Glutamatergic neuron (in vitro differentiated cells): ENCODE measurements at places on chromosomes 2 and 18. TPM values are rescaled to one million over a fixed set of nuclear protein-coding genes. Genes with fewer than 3 reads are reported as not detected.

Gene FOXD4L1
- total RNA-seq: 0.44 TPM

Gene WNT10A
- 0.17 TPM for total RNA-seq

Gene NTSR2
- not detected for total RNA-seq

Gene FAM228A
- 0.69 TPM for total RNA-seq

Gene VWC2L
- 0.15 TPM for total RNA-seq

Gene TSPYL6
- 0.27 TPM for total RNA-seq

DNA sequence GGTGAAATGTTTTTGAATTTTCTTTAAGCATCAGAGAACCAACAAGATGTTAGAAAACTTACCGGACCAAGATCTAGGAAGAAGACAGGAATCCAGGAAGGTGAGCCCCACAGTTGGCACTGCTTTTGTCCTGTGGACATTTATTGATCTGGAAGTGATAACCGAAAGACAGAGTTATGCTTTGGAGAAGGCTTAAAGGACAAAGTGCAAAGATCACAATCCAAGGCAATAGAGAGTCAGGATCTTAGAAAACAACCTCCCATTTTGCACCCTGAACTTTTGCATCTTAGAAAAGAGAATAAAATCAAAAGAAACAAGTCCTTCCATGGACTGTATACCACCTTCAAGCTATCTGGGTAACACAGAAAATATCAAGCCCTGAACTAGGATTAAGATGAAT, 129.4 kb upstream of the SRD5A2 start:
- no peaks in the 10 kb centered on the region for H3K4me1 ChIP-seq
- DNase-seq: no peak
- H3K27ac ChIP-seq: no peak overlapping the region
- H3K27me3 ChIP-seq: peaks cover 1% of the 10 kb centered on the region
- no peak overlapping the region for H3K4me3 ChIP-seq

- H3K27me3 ChIP-seq: peaks cover 7% of the 10 kb centered on the region
- DNase-seq: no peak
- peaks cover 2% of the 10 kb centered on the region for H3K4me1 ChIP-seq
- no peaks in the 10 kb centered on the region for H3K36me3 ChIP-seq
- no peak overlapping the region for H3K4me3 ChIP-seq
Observed at GRCh38 chr2:239675826-239676715, 275.3 kb upstream of the HDAC4 start.

- H3K4me1 ChIP-seq: peaks cover 28% of the 10 kb centered on the region
- peaks cover 2% of the 10 kb centered on the region for H3K27me3 ChIP-seq
- H3K36me3 ChIP-seq: peaks cover 21% of the 10 kb centered on the region
- H3K4me3 ChIP-seq: no peak overlapping the region
- H3K27ac ChIP-seq: no peak overlapping the region
Observed at GRCh38 chr2:148718039-148718438, 73.5 kb downstream of the EPC2 start.

- no peaks in the 10 kb centered on the region for H3K36me3 ChIP-seq
- H3K27ac ChIP-seq: peak overlapping the region; percentile 12
- DNase-seq: no peak
- H3K4me3 ChIP-seq: no peak overlapping the region
- peaks cover 6% of the 10 kb centered on the region for H3K27me3 ChIP-seq
- H3K4me1 ChIP-seq: no peaks in the 10 kb centered on the region
Observed at GRCh38 chr2:19746137-19746600, 155.6 kb downstream of the TTC32 start.

DNA sequence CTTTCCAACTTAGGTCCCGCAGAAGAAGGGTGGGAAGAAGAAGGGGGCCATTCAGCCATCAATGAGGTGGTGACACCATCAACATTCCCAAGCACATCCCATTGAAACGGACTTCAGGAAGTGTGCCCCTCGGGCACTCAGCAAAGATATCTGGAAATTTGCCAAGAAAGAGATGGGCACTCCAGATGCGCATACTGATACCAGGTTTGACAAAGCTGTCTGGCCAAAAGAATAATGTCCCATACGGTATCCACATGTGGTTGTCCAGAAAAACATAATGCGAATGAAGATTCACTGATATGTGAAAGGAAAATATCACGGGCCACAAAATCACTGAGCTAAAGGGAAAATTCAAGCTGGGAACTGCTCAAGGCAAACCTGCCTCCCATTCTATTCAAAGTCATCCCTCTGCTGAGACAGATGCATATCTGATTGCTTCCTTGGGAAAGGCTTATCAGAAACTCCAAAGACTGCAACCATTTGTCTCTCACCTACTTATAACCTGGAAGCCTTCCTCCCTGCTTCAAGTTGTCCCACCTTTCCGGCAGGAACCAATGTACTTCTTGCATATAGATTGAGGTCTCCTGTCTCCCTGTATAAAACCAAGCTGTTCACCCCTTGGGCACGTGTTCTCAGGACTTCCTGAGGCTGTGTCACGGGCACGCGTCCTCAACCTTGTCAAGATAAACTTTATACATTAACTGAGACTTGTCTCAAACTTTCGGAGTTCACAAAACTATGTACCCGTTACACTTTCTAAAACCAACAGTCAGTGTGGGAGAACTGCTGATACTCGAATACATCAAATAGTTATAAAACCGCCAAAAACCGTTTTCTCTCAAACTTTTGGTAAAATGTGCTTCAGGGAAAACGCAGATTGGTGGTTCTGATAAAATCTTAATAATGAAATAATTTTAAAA, 1.3 kb upstream of the PDK1 start:
- H3K27me3 ChIP-seq: peaks cover 3% of the 10 kb centered on the region
- no peaks in the 10 kb centered on the region for H3K36me3 ChIP-seq
- no peak overlapping the region for H3K4me3 ChIP-seq
- no peak overlapping the region for H3K27ac ChIP-seq
- no peak for DNase-seq

- H3K36me3 ChIP-seq: peaks cover 10% of the 10 kb centered on the region
- H3K4me1 ChIP-seq: no peaks in the 10 kb centered on the region
- no peaks in the 10 kb centered on the region for H3K27me3 ChIP-seq
- DNase-seq: no peak
Observed at GRCh38 chr2:142307086-142307485, 176.3 kb upstream of the LRP1B start.

DNA sequence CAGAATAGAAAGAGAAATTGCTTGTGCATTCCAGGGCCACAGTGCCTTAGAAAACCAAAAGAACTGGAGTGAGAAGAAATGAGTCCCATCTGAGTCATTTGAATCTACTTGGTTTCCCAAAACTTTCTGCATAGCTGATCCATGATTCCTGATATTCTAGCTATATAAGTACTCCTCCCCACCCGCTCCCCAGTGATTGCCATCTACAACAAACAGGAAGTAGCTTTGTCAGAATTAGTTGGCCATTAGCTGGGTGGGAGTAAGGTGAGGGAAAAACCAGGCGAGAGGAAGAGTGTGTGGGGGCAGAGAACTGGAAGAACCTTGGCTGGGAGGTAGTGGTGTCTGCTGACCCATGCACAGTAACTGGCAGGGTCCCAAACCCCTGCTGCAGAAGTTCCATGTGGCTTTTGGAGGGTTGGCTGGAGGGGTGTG, 122.1 kb downstream of the ACAA2 start:
- no peaks in the 10 kb centered on the region for H3K36me3 ChIP-seq
- H3K27me3 ChIP-seq: peaks cover 8% of the 10 kb centered on the region
- no peak overlapping the region for H3K4me3 ChIP-seq
- DNase-seq: no peak
- peaks cover 4% of the 10 kb centered on the region for H3K4me1 ChIP-seq

- no peak overlapping the region for H3K4me3 ChIP-seq
- DNase-seq: no peak
Observed at GRCh38 chr2:130882111-130882690, 45.5 kb downstream of the ARHGEF4 start.

DNA sequence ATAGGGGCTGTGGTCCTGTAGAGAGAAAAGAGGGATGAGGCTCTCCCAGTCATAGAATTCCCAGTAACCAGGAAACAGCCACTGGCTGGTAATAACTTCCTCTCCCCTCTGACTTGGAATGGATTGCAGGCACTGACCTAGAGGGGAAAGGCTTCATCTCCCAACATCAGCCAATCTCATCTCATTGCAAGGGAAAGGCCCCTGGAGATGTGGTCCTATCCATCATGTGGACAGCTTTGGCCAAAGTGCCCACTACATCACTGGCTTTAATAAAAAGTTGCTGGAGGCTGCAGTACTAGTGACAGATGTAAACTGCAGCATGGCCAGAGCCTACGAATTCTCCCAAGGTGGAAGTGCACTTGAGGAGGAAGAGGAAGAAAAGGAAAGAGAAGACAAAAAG, 820.5 kb upstream of the CELF4 start:
- no peak overlapping the region for H3K4me3 ChIP-seq
- no peak overlapping the region for H3K27ac ChIP-seq
- H3K4me1 ChIP-seq: peaks cover 7% of the 10 kb centered on the region

- DNase-seq: no peak
- H3K36me3 ChIP-seq: no peaks in the 10 kb centered on the region
- no peak overlapping the region for H3K27ac ChIP-seq
- no peak overlapping the region for H3K4me3 ChIP-seq
Observed at GRCh38 chr2:67798541-67799160, 264.2 kb downstream of the C1D start.

- H3K4me1 ChIP-seq: no peaks in the 10 kb centered on the region
- no peaks in the 10 kb centered on the region for H3K27me3 ChIP-seq
- DNase-seq: peak; percentile 48
- no peaks in the 10 kb centered on the region for H3K36me3 ChIP-seq
- H3K4me3 ChIP-seq: no peak overlapping the region
Observed at GRCh38 chr2:182240862-182241371, 185.9 kb downstream of the PDE1A start.

GRCh38 chr18:32735781-32736180, 37.0 kb downstream of the KLHL14 start:
- H3K36me3 ChIP-seq: no peaks in the 10 kb centered on the region
- no peak overlapping the region for H3K27ac ChIP-seq
- H3K4me1 ChIP-seq: no peaks in the 10 kb centered on the region
- DNase-seq: no peak

DNA sequence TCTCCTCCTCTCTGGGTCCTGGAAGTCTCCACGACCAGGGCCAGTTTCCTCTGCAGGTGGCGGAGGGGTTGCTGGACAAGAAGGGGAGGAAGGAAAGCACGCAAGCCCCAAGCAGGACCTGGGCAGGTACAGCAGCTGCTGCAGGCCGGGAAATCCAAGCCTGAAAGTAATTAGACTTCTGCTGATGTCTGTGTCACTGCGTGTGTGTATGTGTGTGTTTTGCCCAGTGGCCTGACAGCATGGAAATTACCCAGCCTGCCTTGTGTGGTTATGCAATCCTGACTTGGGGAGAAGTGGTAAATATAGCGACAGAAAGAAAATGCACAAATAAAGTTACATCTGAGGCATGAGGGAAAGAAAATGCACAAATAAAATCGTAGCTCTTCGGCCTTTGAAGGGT, 121.8 kb upstream of the ZBTB14 start:
- peak overlapping the region; percentile 9 for H3K27ac ChIP-seq
- H3K4me1 ChIP-seq: peaks cover 32% of the 10 kb centered on the region
- no peaks in the 10 kb centered on the region for H3K36me3 ChIP-seq
- H3K27me3 ChIP-seq: no peaks in the 10 kb centered on the region
- DNase-seq: no peak
- no peak overlapping the region for H3K4me3 ChIP-seq

- no peak overlapping the region for H3K27ac ChIP-seq
- H3K36me3 ChIP-seq: peaks cover 7% of the 10 kb centered on the region
- H3K27me3 ChIP-seq: no peaks in the 10 kb centered on the region
- no peaks in the 10 kb centered on the region for H3K4me1 ChIP-seq
- no peak overlapping the region for H3K4me3 ChIP-seq
Observed at GRCh38 chr2:16441431-16441830, 224.2 kb downstream of the CYRIA start.

- no peaks in the 10 kb centered on the region for H3K27me3 ChIP-seq
- no peak overlapping the region for H3K4me3 ChIP-seq
- no peak for DNase-seq
- no peak overlapping the region for H3K27ac ChIP-seq
Observed at GRCh38 chr2:52881606-52882005, 886.0 kb upstream of the CHAC2 start.

DNA sequence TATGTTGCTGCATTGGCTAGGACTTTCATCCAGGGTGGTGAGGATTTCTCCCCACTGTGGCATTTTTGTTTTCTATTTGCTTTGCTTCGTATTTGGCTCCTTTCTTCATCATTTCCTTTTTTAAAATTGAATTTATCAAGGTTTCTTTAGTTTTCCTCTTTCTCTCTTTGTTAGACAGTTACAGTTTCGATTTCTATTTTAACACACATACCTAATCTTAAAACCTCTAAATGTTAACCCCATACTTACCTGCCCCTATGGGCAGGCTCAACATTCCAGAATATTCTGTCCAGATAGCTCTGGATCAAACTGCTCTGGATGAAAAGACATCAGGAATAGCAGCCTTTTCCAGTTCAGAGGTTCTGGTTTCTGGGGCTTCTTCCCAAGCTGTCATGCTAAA, 49.2 kb downstream of the DIPK1C start:
- no peak for DNase-seq
- H3K36me3 ChIP-seq: peaks cover 4% of the 10 kb centered on the region
- no peaks in the 10 kb centered on the region for H3K4me1 ChIP-seq
- H3K27me3 ChIP-seq: no peaks in the 10 kb centered on the region
- H3K27ac ChIP-seq: no peak overlapping the region

DNA sequence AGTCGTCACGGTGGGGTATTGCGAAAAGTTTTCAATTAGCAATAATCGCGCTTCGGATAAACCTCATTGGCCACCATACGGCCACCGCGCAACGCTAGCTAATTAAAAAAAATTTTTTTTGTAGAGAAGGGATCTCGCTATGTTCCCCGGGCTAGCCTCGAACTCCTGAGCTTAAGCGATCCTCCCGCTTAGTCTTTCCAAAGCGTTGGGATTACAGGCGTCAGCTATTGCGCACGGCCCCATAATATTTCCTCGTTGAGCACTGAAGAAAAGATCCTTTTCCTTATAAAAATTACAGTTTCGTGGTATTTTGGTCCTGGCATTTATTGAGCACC, 759 bp upstream of the ACTR1B start:
- peak overlapping the region; percentile 96 for H3K27ac ChIP-seq
- no peaks in the 10 kb centered on the region for H3K36me3 ChIP-seq
- H3K27me3 ChIP-seq: peaks cover 7% of the 10 kb centered on the region
- H3K4me1 ChIP-seq: peaks cover 25% of the 10 kb centered on the region

- H3K36me3 ChIP-seq: no peaks in the 10 kb centered on the region
- no peak for DNase-seq
- H3K27me3 ChIP-seq: no peaks in the 10 kb centered on the region
- no peak overlapping the region for H3K27ac ChIP-seq
Observed at GRCh38 chr18:35163014-35163539, 77.8 kb upstream of the ZNF397 start.

GRCh38 chr18:51655327-51655698, 457.8 kb upstream of the MEX3C start:
- DNase-seq: no peak
- H3K36me3 ChIP-seq: no peaks in the 10 kb centered on the region
- H3K27me3 ChIP-seq: peaks cover 2% of the 10 kb centered on the region
- peaks cover 9% of the 10 kb centered on the region for H3K4me1 ChIP-seq
- no peak overlapping the region for H3K27ac ChIP-seq
- no peak overlapping the region for H3K4me3 ChIP-seq

DNA sequence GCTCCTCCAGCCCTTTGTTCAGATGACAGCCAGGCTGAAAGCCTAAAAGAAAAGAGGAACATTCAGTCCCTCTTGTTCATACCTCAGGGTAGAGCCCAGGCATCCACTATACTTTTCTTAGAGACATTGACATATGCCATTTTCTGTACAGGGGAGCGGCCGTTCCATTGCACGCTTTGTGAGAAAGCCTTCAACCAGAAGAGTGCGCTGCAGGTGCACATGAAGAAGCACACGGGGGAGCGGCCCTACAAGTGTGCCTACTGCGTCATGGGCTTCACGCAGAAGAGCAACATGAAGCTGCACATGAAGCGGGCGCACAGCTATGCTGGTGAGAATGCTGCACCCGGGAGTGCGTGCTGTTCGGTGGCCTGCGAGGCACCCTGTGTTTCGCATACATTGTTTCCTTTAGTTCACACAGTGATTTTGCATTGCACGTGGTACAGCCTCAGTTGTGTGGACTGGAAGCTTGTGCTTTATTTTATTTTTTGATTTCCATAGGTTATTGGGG, 138.2 kb downstream of the ZNF236 start:
- H3K4me3 ChIP-seq: no peak overlapping the region
- peaks cover 21% of the 10 kb centered on the region for H3K4me1 ChIP-seq
- DNase-seq: no peak
